Fibroblast of the conjunctiva (primary cell): ENCODE measurements at places on chromosomes 3 and 15.

- DNase-seq: no peak
Measured at GRCh38 chr15:75058127-75058905, 34.9 kb downstream of the PPCDC start.

DNA sequence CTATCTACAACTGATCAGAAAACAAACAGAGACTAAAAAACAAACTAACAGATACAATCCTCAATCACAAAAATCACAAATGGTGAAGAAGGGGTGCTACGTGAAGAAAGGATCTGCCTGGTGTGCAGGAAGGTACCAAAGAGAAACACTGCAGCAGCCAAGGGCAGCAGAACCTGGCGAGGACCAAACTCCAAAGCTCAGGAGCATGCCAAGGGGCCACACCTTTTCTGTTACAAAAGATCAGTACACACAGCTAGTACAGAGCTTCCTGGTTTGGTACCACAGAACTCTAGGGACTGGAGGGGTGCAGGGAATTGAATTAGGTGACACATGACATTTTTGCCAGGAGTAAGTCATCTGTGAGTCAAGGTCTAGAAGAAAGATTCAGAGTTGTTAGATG is 107.4 kb upstream of the GRM7 start:
- no peak for DNase-seq

DNA sequence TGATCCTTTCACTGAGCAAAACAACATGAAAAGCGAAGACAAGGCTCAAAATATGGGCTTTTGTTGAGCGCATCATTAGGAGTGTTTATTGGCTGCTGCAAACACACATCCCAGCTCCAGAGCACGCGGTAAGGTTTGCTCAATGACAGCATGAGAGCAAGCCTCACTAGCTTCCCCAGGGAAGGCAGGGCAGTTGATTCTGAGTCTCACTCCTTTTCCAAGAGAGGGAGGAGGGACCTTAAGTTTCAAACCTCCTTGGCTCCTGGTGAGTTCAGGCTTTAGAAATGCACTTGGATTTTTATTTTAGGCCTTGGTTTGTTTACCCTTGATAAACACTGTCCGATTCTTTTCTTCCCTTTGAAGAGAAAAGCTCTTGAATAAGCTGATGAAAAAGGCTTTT is 69.1 kb upstream of the CACNA2D3 start:
- no peak for DNase-seq

DNA sequence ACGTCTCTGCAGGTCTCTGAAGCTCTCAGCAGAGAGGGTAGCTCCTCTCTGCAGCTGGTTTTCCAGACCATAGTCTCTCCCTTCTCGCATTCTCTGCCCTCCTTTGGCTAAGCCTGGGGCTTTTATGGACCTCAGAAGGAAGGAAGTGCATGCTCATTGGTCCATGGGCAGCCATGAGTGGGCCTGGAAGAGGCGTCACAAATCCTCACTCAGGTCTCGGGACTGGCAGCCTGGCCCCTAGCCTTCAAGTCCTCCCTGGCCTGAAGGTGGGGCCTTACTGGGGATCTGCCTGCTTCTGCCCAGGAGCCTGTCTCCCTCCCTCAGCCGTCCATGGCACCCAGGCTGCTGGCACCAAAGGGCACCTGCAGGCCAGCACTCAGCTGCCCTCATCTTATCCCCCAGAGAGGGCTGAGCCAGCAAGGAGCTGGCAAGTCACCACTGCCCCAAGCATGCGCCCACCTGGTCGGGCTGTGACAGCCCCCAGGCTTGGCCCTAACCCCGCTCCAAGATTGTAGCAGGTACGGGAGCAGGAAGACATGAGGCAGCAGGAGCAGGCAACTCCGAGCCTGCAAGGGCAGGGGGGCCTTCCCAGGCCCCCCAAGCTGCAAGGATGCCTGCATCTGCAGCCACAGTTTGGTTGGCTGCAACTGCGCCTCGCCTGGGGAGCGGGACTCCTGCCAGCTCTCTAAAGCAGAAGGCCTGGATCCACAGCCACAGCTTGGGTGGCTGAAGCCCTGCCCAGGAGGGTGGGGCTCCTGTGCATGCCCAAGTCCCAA is 37.4 kb downstream of the GHSR start:
- no peak for DNase-seq

DNA sequence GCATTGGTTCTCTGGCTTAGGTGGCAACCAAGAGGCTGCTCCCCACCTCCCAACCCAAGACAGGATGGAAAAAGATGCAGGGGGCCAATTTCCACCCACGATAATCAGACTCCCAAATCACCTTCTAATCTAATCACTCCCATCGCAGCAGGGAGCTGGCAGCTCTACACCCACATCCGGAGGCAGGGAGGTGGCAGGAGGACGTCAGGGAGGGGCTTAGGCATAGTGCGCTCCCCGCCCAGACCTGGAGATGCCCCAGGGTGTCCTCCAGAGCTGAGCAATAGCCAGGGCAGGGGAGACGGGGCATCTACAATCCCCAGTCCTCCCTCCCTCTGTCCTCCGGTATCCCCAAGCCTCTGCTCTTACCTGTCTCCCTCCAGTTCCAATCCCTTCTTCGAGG is 70.5 kb upstream of the SEC13 start:
- no peak for DNase-seq

- no peak for DNase-seq
Measured at GRCh38 chr15:92655178-92655995, at the start of gene FAM174B. Gene FAM174B (minus strand): TSS chr15:92655775.

DNA sequence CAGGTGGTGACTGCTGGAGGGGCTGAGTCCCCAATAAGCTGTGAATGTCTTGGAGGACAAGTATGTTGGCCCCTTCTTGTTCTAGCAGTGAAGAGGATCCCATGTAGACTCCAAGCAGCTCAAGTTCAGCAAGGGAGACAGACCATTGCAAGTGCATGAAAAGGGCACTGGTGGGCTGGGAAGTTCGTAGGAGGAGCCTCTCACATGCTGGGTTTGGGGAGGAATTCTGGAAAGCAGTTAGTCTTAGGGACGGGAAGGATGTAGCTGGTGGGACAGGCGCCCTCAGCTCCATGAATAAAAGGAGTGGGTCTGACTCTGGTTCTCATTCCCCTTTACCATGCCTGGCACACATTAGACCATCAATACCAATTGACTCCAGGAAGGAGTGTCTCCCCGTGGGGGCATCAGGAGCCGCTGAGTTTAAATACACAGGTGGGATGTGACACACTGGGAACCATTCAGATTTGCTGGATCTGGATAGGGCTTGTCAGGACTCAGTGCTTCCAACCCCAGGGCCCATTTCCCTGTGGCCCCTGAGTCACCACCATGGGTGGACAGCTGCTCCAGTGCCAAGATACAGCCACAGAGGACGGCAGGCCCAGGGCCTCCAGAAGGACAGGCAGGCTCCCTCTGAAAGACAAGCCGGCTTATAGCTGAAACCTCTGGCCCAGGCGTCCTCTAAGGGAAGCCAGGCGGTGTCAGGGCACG is 552 bp upstream of the XYLB start:
- DNase-seq: no peak

DNA sequence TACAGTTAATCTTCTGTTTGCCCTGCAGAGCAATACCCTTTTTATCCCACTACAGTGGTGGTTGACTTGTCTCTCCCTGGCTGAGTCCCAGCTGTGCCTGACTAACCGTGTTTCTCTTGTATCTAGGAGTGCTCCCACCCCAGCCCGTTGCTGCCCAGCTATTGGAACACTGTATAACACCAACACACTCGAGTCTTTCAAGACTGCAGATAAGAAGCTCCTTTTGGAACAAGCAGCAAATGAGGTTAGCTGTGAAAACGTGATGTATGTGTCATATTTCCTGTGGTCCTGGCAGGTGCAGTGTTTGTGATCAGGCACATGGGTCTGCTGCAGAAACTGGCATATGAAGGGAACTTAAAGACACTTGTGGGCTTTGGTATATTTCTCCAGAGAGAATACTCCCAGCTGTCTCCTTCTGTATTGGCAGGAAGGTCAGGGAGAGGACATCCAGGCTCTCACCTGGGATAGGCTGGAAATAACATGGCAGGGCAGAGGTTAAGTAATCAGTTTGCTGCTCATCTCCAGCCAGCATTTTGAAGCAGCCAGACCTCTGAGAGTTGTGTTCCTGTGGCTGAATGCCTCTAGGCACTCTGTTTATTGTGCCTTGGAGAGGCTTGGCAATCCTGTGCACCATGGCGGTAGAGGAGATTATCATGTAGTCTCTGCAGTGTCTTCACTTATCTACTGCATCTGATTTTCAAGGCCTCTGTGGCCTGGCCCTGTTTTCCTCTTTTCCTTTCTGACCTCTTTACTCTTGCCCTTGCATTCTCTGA is 34.8 kb downstream of the ATG7 start:
- no peak for DNase-seq

- no peak for DNase-seq
Measured at GRCh38 chr3:50245251-50245745, 9.3 kb downstream of the GNAI2 start.

DNA sequence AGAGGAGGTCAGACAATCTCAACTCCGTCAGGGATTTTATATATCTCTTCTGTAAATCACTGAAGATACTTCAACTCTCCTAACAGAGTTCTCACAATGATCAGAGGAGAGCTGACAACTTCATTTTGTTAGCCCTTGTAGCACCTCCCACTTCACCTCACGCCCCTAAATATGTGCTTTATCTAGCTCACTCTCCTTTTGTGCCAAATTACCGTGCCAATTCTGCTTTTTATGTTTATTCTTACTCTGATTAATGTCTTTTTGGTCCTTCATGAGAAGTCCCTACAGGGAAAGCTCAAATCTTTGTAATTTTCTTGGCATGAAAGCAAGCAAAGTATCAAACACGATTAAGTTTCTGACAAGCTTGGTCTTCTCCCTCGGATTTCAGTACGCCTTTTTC is 636.1 kb upstream of the NAALADL2 start:
- no peak for DNase-seq

GRCh38 chr3:129441782-129442181 is 1.8 kb downstream of the IFT122 start:
- DNase-seq: peak; percentile 57

DNA sequence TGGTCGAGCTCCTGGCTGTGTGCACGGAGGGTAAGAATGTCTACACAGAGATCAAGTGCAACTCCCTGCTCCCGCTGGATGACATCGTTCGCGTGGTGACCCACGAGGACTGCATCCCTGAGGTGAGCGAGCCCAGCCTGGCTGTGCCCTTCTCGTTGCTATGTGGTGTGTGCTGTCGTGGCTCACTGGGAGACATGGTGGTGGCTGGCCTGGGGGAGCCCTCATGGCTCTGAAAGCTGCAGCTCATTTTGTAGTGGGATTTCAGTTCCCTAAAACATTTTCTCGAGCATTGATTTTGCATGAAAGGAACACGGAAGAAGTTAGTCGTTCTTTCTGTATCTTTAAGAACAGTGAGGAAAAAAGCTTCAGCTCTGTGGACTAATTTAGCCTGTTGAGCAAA is 200.5 kb downstream of the ITPR1 start:
- no peak for DNase-seq

DNA sequence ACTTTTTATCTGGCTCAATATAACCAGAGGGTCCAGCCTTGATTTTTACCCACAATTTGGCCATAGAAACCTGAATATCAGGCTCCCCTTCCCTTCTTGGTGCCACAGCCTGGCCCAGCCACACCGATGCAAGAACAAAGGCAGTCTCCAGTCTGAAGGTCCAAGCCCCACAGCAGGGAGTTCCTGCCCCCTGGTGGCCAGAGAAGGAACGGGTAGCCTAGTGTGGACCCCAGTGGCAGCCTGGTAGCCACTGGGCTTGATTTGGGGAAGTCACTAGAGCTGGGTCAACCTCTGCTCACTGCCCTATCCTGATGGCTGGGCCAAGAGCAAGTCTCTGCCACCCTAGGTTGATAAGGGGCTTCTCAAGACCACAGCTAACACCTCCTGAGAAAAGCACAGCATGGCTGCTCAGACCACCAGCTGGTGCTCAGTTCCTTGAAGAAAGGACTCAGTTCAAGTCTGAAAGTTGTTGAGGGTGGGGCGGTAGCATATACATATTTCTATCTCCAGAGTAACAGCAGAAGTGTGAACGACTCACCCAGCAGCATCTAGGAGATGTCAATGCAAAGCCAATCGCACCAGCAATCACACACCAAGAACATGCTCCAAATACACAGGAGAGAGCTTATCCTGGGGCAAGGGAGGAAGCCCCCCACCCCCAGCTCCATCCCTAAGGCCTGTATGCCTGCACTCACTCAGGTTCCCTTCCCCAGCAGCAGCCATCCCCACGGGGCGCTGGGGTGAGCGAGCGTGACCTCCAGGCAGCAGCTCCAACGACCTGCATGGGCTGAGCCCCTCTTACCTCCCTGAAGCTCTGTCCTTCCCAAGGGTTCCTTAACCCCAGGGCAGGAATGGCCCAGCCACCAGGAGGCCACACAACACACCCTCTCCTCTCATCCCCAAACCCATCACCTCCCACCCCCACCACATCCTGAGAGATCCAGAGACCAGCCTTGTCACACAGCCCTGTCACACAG is 7.6 kb downstream of the PFKFB4 start:
- DNase-seq: peak; percentile 57

- DNase-seq: no peak
Measured at GRCh38 chr3:72996121-72996472, 514 bp upstream of the PPP4R2 start.

- DNase-seq: no peak
Measured at GRCh38 chr15:69463182-69463756, 10.7 kb downstream of the RPLP1 start.
